ENCODE measurements at places on chromosomes 2 and 18.

GRCh38 chr2:233663911-233664310, 7.8 kb upstream of the UGT1A9 start:
- no peak for DNase-seq

GRCh38 chr2:111118481-111118980, 2.2 kb upstream of the BCL2L11 start:
- no peak for DNase-seq

GRCh38 chr2:146913476-146913875, 931.4 kb upstream of the ACVR2A start:
- no peak for DNase-seq

DNA sequence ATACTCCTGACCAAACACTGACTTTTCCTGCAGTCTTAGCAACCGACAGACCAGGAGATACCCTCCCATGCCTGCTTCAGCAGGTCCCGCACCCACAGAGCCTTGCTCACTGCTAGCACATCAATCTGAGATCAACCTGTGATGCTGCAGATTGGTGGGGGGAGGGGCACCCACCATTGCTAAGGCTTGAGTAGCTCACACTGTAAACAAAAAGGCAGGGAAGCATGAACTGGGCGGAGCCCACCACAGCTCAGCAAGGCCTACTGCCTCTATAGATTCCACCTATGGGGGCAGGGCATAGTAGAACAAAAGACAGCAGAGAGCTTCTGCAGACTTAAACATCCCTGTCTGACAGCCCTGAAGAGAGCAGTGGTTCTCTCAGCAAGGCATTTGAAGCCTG, 109.7 kb downstream of the SP100 start:
- no peak for DNase-seq

- DNase-seq: no peak
Observed at GRCh38 chr18:74116633-74117554, 30.7 kb downstream of the FBXO15 start.

DNA sequence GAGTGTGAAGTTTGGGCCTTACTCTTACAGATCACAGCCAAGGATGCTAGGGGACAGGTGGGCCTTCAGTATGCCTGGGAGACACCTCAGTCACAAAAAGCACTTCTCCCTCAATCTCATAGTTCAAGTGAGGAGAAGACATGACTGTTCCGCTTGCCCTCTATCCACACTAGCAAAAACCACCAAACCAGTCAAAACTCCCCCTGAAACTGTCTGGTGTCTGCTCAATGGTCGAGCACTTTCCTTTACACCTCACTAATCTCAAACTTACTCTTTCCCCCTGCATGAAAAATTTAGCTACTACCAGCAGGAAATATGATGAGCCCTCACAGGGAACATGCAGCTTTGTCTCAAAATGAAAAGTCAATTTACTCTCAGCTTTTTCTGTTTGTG, 232.2 kb downstream of the TRIB2 start:
- DNase-seq: no peak

DNA sequence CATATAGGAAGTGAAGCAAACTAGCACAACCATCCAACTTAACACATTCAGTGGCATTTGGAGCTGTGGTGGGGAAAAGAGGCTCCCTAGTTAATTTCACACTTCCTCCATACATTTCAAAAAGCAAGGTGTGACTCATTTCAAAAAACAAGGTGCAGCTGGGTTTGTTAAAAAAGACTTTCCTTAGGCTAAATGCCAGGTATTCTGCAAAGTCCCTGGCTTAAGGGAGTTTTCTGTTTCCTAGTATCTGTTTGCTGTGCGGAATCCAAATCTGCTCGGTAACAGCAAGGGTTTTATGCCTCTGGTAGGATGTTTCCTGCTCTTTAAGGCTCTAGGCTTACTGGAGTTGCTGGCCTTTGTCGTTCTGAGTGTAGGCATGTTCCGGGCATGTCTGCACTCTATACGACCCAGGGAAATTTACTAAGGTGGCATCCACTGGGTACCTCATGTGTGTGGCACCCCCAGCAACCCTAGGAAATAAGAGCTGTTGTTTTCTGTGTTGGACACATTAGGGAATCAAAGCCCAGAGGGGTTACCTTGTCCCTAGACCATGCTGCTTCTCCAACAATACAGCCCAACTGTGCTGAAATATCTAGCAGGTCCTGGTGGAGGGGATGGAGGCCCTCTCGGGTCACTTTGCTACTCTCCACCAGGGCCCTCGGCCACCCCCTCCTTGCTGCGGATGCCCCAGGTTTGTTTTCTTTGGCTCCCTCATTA, 634 bp upstream of the MSGN1 start:
- DNase-seq: no peak
